PC-3 (cell line): ENCODE measurements at places on chromosomes 1 and 21.

GRCh38 chr1:17119773-17120480 lies 676 bp upstream of the PADI2 start:
- DNase-seq = no peak

GRCh38 chr1:206479183-206480125 lies 9.2 kb downstream of the IKBKE start:
- peak; percentile 95 for DNase-seq

GRCh38 chr1:28449904-28450303 lies 55.9 kb upstream of the RCC1 start:
- DNase-seq = peak; percentile 82

GRCh38 chr1:229070168-229070567 lies 200.7 kb upstream of the RAB4A start:
- peak; percentile 94 for DNase-seq

DNA sequence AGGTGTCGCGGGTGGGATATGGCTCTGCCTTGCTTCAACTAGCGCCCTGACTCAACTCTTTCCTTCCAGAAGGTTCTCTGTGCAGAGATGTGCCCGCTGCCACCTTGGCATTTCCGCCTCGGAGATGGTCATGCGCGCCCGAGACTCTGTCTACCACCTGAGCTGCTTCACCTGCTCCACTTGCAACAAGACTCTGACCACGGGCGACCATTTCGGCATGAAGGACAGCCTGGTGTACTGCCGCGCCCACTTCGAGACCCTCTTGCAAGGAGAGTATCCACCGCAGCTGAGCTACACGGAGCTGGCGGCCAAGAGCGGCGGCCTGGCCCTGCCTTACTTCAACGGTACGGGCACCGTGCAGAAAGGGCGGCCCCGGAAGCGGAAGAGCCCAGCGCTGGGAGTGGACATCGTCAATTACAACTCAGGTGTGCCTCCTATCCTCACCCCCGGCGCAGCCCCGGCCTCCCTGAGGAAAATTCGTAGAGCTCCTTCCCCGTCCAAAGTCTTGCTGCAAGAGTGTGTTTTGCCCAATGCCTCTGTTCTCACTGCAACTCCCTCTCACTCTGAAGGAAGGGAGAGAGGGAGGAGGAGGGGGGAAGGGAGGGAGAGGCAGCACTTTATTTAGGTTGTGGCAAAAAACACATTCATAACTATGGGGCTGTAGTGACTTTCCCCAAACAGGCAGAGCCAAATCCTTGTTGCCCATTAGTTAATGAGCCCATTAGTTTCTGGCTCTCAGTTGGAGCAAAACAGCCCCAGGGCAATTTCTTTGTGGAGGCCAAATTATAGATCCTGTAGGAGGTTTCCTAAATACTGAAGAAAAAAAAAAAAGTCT lies 4.3 kb downstream of the LHX9 start:
- no peak for DNase-seq

- DNase-seq = peak; percentile 13
These were observed 26.5 kb upstream of the SLC35A3 start for GRCh38 chr1:99943223-99943794.

DNA sequence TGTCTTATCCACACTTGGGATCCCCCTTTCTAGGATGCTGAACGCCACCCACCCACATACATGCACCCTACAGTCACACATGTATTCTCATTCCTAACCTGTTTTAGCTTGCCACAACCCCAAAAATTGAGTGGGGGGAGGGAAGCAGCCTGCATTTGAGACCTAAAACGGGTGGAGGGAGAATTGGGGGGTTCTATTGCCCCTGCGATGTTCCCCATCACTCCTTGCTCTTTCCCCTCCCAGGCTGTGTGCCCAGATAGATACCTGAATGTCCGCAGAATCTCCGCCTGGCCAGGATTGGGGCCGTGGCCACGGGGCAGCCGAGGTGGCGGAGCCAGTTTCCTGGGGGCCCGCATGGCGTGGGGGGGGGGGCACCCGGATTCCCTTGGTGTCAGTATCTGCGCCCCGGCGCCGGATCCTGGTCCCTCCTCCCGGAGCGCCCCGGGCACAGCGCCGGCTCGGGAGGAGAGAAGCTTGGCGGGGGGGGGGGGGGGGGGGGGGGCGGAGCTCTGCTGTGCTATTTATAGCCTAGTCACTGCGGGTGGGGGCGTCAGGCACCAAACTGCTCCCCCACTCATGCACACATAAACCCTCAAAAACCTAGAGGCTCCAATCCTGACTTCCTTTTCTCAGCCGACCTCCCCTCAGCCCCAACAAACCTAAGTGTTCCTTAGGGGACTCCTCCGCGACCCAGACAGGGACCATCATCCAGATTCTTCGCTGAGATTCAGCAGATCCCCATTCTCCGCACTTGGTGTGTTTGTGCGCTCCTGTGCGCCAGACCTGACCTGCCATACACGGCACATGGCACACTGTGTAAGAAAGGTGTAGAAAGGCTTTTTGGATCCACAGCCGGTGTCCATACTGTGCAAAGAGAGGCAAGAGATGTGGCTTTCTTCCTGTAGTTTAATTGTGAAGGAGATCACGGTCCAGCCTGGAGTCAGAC lies 1.9 kb downstream of the ANKRD34A start:
- peak; percentile 20 for DNase-seq

DNA sequence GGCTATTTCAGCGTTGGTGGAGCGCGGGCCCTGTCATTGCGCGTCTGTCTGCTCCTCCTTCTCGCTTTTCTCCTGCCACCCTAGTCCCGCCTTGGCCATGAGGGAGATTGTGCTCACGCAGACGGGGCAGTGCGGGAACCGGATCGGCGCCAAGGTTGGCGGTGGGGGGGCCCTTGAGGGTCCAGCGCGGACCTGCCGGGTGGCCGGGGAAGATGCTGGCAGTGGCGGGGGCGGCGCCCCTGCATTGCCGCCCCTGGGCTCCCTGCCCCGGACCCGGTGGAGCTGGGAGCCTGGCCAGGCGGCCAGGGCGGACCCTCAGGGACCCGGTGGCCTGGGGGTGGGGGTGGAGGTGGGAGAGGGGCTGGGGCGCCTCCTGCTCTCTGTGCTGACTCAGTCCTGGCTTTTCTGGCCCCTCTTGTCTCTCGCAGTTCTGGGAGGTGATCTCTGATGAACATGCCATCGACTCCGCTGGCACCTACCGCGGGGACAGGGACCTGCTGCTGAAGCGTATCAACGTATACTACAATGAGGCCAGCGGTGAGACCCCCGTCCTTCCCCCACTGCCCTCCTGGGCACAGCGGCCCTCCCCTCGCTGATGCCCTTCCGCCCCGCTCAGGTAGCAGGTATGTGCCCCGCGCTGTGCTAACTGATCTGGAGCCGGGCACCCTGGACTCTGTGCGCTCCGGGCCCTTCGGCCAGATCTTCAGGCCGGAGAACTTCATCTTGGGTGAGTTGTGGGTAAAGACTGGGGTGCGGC lies 58.3 kb upstream of the MAP1LC3C start:
- DNase-seq = no peak

- DNase-seq = peak; percentile 92
These were observed 58.0 kb downstream of the ACP6 start for GRCh38 chr1:147612366-147612765.

GRCh38 chr1:19461220-19461554 lies 24.2 kb downstream of the CAPZB start:
- DNase-seq = no peak
